ENCODE measurements at places on chromosomes 6 and 20.

- no peak for DNase-seq
Measured at GRCh38 chr6:134065706-134066105, 13.3 kb upstream of the SLC2A12 start.

- DNase-seq, result no peak
Measured at GRCh38 chr6:3768502-3768901, 17.0 kb upstream of the PXDC1 start.

DNA sequence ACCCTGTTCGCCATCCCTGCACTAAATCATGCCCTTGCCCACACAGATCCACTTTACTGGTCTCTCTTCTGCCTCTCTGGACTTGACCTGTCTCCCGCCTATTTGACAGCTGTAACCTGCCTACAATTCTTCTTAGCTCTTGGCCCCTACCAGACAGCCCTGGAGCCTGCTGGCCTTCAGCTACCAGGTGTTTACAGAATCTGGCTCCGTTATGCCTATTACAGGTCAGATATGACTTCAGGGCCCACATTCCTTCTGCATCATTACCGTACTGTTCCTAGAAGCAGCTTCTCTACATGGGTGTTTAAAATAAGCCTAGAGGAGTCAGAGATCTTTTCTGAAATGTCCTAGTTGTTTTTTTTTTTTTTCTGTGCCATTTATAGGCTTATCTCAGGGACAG, 45.4 kb upstream of the CCN6 start:
- DNase-seq, result no peak

DNA sequence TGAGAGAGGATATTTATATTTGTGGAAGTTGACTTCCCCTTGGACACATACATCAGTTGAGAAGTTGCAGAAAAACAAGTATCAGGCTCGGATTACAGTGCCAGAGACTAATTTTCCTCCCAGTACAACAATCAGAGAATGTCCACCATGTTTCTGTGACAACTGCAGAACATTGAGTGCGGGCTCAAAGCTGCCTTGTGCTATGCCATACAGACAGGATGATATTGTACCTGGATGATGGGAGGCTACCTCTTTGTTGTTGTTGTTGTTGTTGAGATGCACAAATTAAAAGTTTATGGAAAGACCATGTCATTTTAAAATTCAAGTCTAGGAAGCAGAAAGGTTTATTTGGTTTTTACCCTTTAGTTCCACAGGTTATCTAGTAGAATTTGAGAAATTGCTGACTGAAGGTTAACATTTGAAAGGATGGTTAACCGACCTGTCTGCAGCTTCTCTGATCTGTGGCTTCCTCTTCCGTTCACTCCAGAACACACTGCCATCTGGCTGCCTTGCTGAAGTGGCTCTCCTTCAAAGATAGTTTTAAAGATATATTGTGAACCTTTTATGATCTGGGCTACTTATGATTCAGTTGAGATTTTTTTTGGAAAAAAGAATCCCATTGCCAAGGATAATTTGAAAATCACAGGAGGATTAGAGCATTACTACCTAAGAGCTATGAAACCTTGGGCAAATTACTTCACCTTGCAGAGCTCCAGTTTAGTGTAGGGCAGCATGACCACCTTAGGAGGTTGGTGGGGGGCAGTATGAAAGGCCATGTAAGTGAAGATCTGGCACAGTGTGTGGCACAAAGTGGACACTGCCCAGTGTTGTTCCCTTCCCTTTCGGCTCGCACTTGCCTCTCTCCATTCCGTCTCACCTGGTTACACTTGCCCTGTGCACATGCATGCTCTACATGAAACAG, 15.9 kb downstream of the TMEM200A start:
- DNase-seq, result no peak

DNA sequence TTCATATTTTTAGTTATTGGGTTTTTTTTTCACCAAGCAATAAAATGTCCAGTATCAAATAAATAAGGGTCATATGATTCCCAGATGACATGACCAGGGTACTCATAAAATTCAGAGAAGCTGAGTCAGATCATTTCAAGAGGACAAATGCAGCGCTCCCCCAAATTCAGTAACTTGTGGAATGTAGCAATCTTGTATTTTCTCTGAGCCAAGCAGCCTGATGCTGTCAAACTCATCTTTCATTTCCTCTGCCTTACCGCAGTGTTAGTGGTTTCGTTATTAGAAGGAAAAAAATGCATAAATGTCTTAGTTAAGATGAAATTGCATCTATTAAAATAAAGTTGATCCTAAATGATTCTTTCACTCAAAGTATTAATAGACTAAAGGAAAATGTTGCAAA, 57.8 kb upstream of the EDN1 start:
- DNase-seq, result no peak

GRCh38 chr6:2168480-2168879, 76.9 kb downstream of the GMDS start:
- no peak for DNase-seq

- DNase-seq, result no peak
Measured at GRCh38 chr6:99334526-99335127, 14.8 kb downstream of the FAXC start.
